ENCODE measurements at places on chromosomes 16 and 17. TPM values are rescaled to one million over a fixed set of nuclear protein-coding genes. Genes with fewer than 3 reads are reported as not detected.

DNA sequence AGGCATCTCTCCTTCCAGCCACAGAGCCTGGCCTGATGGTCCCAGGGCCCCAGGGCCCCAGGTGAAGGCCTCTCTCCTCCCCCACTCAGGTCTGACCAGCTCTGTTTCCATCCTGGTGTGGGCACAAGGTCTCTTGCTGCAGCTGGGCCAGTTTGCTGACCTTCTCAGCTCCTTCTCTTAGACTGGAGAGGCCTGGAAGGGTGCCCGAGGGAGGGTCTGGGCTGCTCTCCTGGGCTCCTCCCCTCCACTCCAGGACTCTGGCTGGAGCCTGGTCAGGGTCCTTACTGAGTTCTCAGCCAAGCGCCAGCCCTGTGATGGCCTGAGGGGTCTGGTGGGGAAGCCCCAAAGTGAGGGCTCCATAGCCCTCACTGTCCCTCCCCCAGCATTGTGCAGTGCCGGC, 12.4 kb downstream of the SOCS3 start:
- H3K36me3 ChIP-seq: no peaks in the 10 kb centered on the region
- H3K27ac ChIP-seq: no peak overlapping the region
- no peak for DNase-seq

- no peak overlapping the region for H3K27ac ChIP-seq
- no peaks in the 10 kb centered on the region for H3K36me3 ChIP-seq
- no peak for DNase-seq
Observed at GRCh38 chr16:60091529-60091928, 1357.4 kb upstream of the GOT2 start.

GRCh38 chr16:10386517-10387100, 748 bp downstream of the ATF7IP2 start:
- H3K4me1 ChIP-seq: no peaks in the 10 kb centered on the region
- DNase-seq: no peak
- no peak overlapping the region for H3K27ac ChIP-seq
- H3K27me3 ChIP-seq: peaks cover 3% of the 10 kb centered on the region
- H3K4me3 ChIP-seq: peak overlapping the region; percentile 59
- no peaks in the 10 kb centered on the region for H3K36me3 ChIP-seq

GRCh38 chr16:48272837-48273421, 25.6 kb upstream of the ABCC11 start:
- peaks cover 7% of the 10 kb centered on the region for H3K4me1 ChIP-seq
- no peak for DNase-seq
- no peak overlapping the region for H3K4me3 ChIP-seq
- H3K27me3 ChIP-seq: no peaks in the 10 kb centered on the region
- peaks cover 26% of the 10 kb centered on the region for H3K36me3 ChIP-seq
- peak overlapping the region; percentile 59 for H3K27ac ChIP-seq

- no peak for DNase-seq
- peaks cover 31% of the 10 kb centered on the region for H3K36me3 ChIP-seq
- H3K4me1 ChIP-seq: peaks cover 38% of the 10 kb centered on the region
- H3K4me3 ChIP-seq: peak overlapping the region; percentile 98
- H3K27me3 ChIP-seq: no peaks in the 10 kb centered on the region
- no peak overlapping the region for H3K27ac ChIP-seq
Observed at GRCh38 chr17:39981766-39982375, 1.3 kb downstream of the PSMD3 start.

The MYH13 gene
- not detected for total RNA-seq

The PRR35 gene
- not detected for total RNA-seq

The CLEC3A gene
- total RNA-seq: not detected
